Jurkat, Clone E6-1 (cell line): ENCODE measurements at places on chromosomes 11 and 22.

GRCh38 chr22:23053912-23054530 is 16.3 kb upstream of the GNAZ start:
- DNase-seq: no peak

DNA sequence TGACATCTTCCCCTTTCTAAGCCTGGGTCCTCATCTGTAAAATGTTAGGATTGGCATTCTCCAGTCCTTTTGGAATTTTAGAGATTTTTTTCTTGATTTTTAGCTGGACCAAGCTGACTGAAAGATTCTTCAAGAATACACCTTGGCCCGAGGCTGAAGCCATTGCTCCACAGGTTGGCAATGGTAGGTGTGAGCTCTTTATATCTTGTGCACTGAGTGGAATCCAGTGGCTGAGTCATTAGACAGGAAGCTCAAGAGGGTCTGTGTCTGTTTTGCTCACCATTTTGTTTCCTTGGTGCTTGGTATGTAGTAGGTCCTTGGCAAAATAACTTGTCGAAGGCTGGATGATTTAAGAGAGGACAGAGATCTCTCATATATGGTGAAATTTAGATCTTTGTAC is 6.2 kb downstream of the EIF3L start:
- DNase-seq: no peak

GRCh38 chr11:96680211-96681018 is 290.6 kb downstream of the JRKL start:
- DNase-seq: no peak

GRCh38 chr11:33741806-33742205 is 5.6 kb upstream of the CD59 start:
- DNase-seq: no peak

- no peak for DNase-seq
Observed at GRCh38 chr11:12007769-12008737, at the start of gene DKK3. DKK3 (minus strand) TSS chr11:12008626; CDS start chr11:12008582, 44 bp downstream.

- DNase-seq: no peak
Observed at GRCh38 chr11:117045956-117046355, 52.3 kb downstream of the SIK3 start.

GRCh38 chr11:91935120-91935519 is 289.5 kb upstream of the FAT3 start:
- DNase-seq: no peak

DNA sequence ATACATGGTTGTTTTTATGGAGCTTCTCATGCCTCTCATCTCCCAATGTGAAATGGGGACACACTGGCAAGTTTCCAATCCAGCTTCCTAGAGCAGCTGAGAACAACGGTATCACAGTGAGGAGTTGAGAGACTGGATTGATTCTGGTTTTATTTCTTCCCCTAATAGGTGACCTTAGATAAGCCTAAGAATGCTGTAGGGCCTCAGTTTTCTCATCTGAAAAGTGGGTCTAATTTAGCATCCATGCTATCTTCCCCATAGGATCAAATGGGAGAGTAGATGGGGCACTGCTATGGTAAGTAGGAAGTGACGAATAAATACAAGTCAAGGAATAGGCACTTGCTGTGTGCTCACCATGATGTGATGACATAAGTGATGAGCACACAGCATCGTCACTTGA is 61.1 kb upstream of the PHOX2A start:
- no peak for DNase-seq

- peak; percentile 29 for DNase-seq
Observed at GRCh38 chr11:6196396-6196795, 2.6 kb upstream of the OR52W1 start.

- DNase-seq: no peak
Observed at GRCh38 chr22:26045860-26046259, 123.4 kb upstream of the SEZ6L start.

DNA sequence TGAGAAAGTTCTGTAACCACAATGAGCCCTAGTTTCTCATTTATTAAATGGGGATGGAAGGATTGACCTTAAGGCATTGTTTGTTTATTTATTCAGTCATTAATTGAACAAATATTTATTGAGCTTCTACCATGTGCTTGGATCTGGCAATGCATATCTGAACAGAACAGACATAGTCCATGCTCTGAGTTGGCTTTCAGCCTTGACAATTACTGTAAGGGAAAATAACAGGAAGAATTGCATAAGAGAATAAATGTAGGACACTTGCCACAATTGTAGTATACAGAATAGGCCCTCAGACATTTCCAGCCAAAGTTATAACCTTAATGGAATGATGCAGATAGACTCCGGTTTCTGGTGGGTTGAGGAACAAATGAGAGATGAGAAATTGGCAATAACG is 160.5 kb upstream of the TTC12 start:
- no peak for DNase-seq

- DNase-seq: no peak
Observed at GRCh38 chr11:41536021-41536568, 76.6 kb upstream of the LRRC4C start.

GRCh38 chr11:13030857-13031256 is 21.7 kb downstream of the RASSF10 start:
- DNase-seq: no peak

DNA sequence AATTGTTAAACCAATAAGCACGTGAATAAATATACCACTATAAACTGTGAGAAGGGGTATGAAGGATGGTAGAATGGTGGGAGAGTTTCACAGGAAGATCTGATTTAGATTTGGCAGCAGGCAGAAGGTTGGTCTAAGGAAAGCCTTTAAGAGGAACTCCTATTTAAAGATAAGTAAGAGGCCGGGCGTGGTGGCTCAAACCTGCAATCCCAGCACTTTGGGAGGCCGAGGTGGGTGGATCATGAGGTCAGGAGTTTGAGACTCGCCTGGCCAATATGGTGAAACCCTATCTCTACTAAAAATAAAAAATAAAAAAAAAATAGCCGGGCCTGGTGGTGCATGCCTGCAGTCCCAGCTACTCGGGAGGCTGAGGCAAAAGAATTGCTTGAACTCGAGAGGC is 45.8 kb upstream of the CXCR5 start:
- no peak for DNase-seq

- DNase-seq: no peak
Observed at GRCh38 chr22:48450188-48450825, 1377.4 kb downstream of the BRD1 start.

DNA sequence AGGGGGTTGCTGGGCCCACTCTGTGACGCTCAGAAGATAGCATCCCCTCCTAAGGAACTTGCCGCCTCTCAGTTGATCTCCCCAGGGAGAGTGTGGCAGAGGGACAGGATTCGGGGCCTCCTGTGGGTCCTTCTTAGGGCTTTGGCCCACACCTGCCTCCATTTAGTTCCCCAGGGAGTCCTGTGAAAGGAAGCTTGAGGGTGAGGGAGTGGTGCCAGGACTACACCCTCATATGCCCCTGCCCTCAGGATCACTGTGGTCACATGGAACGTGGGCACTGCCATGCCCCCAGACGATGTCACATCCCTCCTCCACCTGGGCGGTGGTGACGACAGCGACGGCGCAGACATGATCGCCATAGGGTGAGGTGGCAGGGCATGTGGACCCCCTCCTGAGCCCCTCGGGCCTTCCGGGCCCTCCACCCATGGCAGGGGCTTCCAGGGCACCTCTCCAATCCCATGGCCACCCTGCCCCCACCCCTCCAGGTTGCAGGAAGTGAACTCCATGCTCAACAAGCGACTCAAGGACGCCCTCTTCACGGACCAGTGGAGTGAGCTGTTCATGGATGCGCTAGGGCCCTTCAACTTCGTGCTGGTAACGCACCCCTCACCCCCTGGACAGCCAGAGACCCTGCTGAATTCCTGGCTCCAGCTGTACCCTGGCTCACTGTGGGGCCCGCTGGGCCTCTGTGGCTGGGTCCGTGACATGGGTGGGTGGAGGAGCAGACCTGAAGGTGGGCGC is 3.5 kb downstream of the INPP5J start:
- no peak for DNase-seq

GRCh38 chr11:44017443-44018126 is 30.2 kb upstream of the ACCSL start:
- DNase-seq: no peak

DNA sequence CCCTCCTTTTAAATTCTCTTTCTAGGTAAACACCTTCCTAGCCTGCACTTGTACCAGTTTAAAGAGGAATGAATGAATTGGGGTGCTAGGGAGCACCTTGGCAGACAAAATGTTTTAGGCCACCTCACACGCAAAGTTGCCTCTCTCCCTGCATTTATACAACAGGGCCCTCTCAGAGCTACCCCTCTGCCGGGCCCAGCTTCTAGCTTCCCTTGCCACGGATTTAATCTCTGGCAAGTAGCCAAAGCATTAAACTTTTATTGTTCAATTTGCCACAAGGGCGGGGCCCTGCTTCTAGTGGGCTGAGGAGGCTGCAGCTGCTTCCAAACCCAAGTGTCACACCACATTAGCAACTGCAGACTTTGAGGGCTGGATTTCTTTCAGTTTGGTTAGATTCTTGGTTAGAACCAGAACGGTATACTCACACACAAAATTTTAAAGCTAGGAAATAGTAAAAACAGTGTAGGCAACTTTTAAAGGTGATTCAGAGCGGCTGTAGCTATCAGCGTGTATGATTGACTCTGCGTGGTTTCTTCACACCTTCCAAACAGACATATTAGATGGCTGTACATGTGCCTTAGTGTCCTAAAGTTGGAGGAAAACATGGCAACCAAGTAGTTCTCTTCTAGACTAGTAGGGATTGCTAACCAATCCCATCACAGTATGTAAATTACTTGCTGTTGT is 6.5 kb downstream of the KREMEN1 start:
- peak; percentile 96 for DNase-seq

DNA sequence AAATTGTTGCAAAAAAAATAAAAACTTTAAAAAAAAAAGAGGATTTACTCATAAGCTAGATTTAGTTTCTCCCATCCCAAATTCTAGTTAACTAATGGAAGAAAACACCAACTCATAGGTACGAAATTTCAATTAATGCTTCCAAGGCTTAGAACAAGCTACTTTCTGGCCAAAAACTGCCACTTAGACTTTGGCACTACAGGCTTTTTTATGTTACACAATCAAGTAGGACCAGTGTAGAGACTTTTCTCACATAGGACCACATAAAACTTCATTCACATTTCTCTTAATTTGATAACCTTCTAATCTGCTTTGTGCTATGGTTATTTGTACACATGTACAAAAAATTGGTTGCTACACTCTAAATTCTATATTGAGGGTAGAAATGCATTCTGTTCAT is 3.1 kb downstream of the ST13 start:
- DNase-seq: no peak

- DNase-seq: no peak
Observed at GRCh38 chr22:30132290-30132996, 52.2 kb downstream of the HORMAD2 start.

GRCh38 chr11:129281471-129282415 is 89.6 kb upstream of the ARHGAP32 start:
- no peak for DNase-seq

DNA sequence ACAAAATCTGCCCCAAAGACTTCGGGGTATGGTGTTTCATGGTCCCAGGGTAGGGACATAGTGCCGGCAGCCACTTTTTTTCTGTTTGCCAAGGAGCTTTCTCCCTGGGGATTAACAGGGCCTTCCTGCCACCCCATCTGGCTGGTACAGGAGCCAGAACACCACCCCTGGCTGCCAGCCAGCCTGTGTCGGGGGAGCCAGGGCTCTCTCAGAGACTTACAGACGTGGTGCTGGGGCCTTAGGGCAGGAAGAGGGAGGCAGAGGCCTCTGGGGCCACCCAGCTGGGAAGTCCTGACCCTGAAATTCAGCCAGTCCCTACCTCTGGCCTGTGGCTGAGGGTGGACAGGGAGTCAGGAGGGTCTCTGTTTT is 52.4 kb upstream of the CDON start:
- DNase-seq: no peak

- no peak for DNase-seq
Observed at GRCh38 chr11:116696381-116696941, 76.3 kb downstream of the BUD13 start.

DNA sequence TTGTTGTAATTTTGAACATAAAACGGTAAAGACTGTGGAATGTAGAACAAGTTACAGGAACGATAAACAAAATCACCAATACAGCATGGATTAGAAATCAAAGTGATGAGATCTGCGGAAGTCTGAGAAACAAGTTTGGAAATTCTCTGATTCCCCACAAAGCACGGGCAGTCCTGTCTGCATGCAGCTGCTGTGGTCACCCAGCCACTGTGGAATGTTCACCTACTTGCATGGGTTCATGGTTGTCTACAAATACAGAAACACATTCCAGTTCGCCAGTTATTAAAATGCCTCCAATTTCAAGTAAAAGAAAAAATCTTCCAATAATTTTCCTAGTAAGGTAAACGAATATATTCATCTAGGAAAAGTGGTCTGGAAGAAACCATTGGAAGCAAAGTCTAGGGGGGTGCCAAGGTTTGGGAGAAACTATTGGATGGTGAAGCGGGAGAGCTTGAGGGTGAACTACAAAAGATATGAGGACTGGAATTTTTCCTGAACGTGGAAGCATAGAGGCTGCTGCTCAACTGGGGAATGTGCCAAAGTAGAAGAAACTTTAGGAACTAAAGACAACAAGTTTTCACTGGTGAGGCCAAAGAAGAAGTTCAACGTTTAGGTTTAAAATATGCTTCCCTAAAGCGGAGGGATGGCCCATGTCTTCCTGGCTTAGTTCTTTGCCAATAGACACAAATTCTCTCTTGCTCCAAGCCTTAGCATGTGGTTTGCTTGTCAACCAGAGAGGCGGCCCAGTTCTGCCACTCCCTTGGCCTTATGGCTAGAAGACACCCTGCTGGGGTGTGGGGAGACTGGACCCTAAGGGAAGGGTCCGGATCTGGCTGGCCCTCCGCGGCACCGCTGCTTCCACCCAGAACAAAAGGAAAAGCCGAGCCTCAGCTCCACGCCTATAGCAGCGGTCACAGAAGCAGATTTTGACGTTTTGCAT is 70.2 kb downstream of the CTTN start:
- DNase-seq: no peak

- DNase-seq: peak; percentile 28
Observed at GRCh38 chr22:19178065-19178656, 375 bp downstream of the SLC25A1 start.

DNA sequence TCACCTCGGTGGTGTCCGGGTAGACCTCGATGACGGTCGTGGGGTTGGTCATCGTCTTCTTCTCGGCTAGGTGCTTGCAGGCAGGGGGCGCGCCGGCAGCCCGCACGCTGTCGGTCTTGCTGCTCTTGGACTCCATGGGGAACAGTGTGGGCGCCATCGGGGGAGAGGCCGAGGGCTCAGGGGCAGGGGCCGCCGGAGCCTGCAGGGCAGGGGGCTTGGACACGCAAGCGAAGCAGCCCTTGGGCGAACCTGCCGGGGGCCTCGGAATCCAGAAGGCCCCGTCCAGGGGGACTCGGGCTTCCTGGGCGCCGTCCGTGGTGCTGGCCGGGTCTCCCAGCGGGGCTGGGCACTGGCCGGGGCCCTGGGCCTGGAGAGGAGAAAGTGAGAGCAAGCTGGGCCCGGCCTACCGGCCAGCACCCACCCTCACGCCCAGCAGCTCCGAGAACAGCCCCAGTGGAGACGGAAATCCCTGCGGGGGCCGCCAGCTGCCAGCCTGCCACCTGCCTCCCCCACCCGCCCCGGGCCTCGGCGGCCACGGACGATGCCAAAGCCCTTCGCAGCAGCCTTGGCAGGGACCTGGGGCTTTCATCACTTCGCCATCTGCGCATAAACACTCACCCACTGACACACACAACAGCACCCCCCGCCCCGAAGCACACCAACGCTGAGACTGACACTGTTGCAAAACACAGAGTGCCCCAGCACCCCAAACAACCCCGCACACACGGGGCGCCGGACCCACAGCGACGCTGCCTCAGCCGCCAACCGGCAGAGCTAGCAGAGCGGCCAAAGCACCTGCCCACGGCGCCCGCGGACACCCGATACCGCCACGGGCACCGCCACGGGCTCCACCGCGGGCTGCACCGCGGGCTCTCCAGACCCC is 2.4 kb downstream of the IFITM10 start:
- no peak for DNase-seq
